Right lung (tissue), 10 donors: ENCODE measurements at places on chromosomes 6 and 20. TPM values are rescaled to one million over a fixed set of nuclear protein-coding genes. Genes with fewer than 3 reads are reported as not detected.

DNA sequence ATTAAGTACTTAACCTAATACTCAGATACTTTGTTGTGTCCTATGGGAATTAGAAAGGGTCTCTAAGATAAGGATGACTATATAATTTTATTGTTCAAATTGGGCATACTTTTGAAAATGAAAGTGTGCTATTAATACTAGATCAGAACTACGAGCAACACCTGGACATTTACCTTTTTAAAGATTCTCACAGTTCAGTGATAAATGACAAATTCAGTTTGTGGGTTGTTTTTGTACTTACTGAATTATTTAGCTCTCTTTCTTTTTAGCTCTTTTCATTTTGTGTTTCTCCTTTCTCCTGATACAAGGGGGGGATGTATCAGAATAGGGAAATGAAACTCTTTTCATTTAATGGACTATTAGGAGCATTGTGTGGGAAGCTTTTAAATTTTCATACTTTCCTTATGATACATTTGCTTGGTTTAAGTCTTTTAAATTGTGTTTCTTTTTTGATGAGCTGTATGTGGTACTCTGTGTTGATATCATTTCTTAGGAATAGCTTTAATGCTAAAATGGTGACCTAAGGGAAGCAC, 47.5 kb downstream of the PHF3 start:
- no peak for DNase-seq

The CDS2 gene
- 26.1 TPM for polyA plus RNA-seq

DNA sequence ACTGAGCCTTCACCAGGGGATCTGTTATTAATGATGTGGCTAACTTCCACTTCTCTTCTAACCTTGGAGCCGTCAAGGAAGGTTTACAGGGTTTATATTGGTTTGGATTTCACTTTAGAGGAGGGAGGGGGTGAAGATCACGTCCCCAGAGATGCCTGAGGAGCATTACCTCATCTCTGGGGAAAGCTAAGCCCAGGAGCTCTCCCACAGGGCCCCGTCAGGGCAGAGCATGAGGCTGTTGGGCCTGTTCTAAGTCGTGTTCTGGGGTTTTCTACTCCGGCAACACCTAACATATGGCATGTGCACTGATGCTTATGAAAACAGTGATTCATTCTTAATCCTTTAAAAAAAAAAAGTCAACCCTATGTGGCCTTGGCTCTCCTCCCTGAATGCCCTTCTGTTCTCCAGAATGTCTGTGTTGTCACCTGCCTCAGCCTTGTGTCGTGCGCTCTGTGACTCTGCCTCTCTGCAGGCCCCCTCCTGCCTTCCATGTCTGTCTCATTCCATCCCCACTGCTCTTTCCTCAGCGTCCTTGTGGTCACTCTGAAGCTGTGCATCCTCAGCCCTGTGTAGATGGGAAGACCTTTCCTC, 97.4 kb upstream of the JARID2 start:
- DNase-seq, result no peak

The MUC21 gene
- 0.05 TPM for polyA plus RNA-seq

The TEAD3 gene
- 48.4 TPM for polyA plus RNA-seq

DNA sequence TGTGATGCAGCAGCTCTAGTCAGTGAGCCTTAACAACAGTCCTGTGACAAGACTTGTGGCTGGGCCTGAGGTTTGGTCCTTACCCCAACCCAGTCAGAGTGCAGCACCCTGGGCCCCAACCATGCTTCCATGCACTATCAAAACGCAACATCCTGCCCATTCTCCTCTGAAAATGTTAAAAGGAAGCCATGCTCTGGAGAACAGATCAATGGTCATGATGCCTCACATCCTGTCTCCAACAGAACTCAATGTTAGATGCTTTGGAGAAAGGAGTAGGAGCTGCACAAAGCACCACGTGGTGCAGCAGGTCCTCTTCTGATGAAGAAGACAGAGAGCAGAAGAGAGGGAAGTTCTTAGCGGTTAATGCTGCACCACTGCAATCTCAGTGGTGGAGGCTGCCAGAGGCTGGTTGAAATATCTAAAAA, 41.9 kb downstream of the TRAM2 start:
- no peak for DNase-seq

The PDYN gene
- not detected for polyA plus RNA-seq

The ETV7 gene
- polyA plus RNA-seq, result 0.30 TPM

DNA sequence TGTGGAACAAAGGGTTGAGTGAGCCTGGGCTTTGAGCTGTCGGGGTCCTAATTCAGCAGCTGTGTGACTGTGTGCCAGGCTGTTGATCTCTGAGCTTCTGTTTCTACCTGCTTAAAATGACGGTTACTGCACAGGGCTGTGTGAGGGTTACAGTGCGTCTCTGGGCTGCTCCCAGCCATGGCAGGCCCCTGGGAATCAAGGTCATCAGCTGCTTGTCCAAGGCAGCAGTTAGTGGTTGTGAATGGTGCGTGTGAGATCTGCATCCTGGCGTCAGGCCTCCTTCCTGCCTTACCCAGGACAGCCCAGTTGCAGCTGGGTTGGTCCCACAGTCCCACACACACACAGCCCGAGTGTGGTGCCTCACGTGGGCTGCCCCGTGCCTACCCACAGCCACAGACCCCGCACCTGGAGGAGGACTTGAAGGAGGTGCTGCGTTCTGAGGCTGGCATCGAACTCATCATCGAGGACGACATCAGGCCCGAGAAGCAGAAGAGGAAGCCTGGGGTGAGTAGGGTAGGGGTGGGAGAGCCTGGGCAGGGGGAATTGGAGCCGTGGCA, 15.6 kb downstream of the GTSF1L start:
- no peak for DNase-seq

DNA sequence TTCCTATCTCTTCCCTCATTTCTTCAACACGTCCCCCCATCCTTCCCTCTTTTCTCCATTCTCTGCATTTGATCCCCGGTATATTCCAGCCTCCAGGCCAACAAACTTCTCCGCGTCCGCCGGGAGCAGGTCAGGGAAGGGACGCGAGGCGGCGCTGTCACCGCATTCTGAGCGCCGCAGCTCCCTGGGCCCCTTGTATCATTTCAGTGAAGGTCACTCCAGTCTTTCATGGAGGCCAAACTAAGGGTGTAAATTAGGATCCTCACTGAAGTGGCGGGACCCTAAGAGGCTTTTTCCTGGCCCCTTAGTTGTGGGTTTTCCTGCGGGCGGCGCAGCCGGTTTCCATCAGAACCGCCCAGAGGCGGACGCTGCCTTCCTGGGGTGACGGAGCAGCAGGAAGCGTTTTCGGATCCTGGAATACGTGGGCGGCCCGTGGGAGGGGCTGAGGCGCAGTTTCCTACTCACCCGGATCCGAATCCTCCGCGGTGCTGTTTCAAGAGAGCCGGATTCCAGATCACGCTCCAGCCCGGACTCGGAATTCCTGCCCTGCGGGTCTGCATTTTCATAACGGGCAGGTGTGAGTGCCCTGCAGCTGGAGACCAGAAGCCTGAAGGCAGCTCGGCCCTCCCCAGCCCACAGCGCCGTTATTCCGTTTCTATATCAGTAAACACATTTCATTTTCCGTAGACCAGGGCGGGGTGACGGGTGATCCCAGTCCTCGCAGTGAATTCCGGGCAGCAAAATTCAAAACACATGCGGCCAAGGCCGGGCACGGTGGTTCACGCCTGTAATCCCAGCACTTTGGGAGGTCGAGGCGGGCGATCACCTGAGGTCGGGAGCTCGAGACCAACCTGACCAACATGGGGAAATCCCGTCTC, 3.6 kb upstream of the MICA start:
- DNase-seq, result peak; percentile 89

GRCh38 chr6:106257195-106257594, 68.4 kb downstream of the ATG5 start:
- no peak for DNase-seq

GRCh38 chr6:119467488-119468081, 118.0 kb upstream of the MAN1A1 start:
- no peak for DNase-seq

The PPP1R16B gene
- 5.5 TPM for polyA plus RNA-seq

The PGBD1 gene
- polyA plus RNA-seq, result 11.8 TPM

GRCh38 chr6:13272131-13273046, 55.9 kb downstream of the TBC1D7 start:
- no peak for DNase-seq

DNA sequence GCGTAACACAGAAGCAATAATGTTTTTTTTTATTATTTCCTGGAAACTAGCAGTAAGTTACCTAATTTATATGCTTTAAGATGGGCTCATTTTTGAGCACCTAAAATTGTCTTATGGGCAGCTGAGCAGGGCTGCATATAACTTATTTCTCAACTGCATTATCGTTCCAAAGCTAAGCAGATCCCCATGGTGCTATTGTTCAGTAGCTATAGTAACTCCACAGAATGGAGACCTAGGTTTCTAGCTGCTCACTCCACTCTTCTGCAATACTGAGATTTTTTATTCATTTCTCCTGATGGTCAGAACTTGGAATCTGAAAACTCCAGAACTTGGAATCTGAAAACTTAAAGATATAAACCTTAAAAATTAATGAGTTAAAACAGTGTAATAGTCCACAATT, 18.7 kb downstream of the CRISP1 start:
- no peak for DNase-seq

DNA sequence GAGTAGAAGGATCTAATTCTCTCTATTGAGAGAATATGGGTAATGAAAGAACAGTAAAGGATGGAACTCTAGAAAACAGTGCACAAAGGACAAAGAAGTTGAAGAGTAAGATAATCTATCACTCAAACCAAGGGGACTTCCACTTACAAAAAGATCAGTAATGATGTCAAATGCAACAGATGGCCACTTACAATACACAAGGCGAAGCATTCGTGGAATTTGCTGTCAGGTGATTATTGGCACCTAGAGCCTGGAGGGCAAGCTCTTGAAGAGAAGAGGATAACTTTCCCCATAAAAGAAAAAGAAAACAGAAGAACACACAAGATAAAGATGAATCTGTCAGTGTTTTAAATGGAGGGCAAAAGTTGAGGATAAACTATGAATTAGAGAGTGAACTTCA, 256.0 kb upstream of the TCF21 start:
- DNase-seq, result no peak

DNA sequence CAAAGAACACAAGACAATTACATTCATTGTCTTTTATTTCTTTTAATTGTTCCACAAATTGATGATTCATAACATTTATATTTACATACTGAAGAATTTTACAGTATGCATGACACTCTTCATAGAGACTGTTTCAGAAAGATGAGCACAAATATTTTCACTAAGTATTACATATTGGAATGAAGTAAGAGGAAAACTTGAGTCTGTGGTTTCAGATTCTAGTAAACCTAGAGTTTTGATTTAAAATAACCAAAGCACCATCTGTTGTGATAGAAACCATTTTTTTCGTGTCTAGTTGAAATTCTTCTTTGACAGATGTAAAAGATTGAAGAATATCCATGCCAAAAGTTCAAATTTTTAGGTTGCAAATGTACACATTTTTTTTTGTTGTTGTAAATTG, 32.1 kb upstream of the OPN5 start:
- no peak for DNase-seq

DNA sequence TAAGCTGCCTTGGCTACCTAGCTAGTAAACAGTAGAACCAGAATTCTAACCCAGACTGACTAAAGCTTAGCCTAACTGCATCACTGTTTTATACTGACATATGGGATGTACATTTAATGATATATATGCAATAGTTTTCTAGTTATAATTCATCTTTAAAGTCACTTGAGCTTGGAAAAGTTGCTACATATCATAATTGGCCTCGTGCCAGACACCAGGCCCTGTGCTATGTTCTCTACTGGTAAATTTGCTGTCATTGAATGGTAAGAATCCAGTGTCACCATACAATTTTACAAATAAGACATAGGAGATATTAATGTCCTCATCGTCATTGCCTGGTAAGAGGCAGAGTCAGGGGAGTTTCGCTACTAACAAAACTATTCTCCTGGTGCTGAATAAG, 396.8 kb downstream of the CDKAL1 start:
- no peak for DNase-seq

The C6orf52 gene
- polyA plus RNA-seq, result 1.7 TPM

GRCh38 chr20:34250005-34250404, 8.8 kb downstream of the ASIP start:
- DNase-seq, result no peak

DNA sequence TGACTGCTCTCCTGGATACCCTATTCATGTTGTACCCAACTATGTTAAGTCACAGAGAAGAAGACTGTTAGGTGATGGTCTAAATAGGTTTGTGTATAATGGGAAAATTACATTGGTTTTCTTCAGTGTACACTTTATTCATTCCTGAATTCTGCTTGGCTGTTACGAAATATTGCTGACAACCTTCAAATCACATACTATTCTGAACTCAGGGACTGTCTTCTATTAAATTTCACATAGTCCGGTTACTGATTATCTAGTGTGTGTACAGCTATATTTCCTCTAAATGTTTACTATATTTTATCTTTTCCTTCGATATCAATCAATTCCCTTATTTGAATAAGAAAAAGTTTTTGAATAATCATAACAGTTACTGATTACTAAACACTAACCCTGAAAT, 1090.3 kb upstream of the CITED2 start:
- no peak for DNase-seq

DNA sequence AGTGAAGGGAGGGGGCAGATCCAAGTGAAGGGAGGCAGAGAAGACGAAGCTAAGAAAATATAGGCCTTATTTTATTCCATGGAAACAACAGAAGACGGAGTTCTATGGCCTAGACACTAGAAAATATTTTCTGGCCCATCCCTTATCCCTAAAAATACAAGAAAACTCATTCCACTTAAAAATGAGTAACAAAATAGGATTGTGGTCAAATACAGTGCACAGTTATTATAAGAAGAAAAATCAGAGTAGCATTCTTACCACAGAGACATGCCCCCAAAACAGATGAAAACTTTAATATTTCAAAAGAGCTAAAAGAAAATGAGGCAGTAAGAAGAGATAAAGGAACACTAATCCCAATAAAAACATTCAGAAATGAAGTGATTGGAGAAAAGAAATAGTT, 202.9 kb downstream of the GMPR start:
- DNase-seq, result no peak
